ENCODE measurements at places on chromosomes 11 and 22. TPM values are rescaled to one million over a fixed set of nuclear protein-coding genes. Genes with fewer than 3 reads are reported as not detected.

- no peaks in the 10 kb centered on the region for H3K4me1 ChIP-seq
- DNase-seq: no peak
- peaks cover 3% of the 10 kb centered on the region for H3K27me3 ChIP-seq
Observed at GRCh38 chr22:42693763-42694683, 26.6 kb downstream of the A4GALT start.

DNA sequence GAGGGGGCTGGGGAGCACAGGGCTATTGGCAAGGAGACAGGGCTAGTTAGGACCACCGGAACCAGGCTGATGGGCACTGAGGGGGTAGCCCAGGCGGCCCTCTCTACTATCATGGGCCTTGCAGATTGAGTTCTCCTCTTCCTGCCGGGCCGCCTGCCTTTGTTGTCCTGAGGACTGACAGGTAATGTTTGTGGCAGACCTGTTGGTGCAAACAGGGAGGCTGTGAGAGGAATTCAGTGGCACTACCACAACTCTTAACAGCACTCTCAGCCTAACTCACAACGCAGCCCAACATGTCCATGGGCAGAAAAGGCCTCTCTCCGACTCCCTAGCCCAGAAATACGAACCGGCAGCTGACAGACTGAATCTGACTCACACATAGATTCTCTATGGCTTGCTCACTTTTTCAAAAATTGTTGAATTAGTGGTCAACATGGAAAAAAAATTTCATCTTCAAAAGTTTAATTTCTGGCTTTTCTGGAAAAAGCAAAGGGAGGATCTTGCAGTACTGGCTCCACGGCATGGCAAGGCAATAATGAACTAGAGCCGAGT lies 11.4 kb downstream of the KCNJ5 start:
- H3K36me3 ChIP-seq: no peaks in the 10 kb centered on the region
- H3K4me3 ChIP-seq: no peak overlapping the region
- no peak for DNase-seq
- H3K27ac ChIP-seq: no peak overlapping the region

DNA sequence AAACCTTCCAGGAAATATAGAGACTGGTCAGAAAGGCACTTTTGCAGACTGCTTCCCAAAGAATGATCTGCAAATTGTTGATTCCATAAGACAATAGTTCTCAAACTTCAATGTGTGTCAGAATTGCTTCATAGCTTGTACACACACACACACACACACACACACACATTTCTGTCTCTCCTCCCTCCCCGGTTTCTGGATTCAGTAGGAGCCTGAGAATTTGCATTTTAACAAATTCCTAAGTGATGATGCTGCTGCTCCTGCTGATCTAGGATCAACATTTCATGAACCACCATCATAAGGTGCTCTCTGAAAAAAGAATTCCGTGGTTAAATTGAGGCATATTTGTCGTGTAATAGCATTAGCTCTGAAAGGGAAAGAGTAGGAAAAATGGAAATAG lies 35.3 kb upstream of the FZD4 start:
- no peak overlapping the region for H3K4me3 ChIP-seq
- DNase-seq: no peak
- H3K27me3 ChIP-seq: peaks cover 3% of the 10 kb centered on the region
- H3K27ac ChIP-seq: no peak overlapping the region
- H3K36me3 ChIP-seq: no peaks in the 10 kb centered on the region

Gene OR52I2
- not detected for total RNA-seq

Gene PHOX2A
- not detected for total RNA-seq

Gene C11orf42
- total RNA-seq: not detected

Gene LAYN
- 4.5 TPM for total RNA-seq

Measured in progenitor cell of endocrine pancreas (in vitro differentiated cells).